Left lung (tissue), 14 donors: ENCODE measurements at places on chromosomes 7 and 10. TPM values are rescaled to one million over a fixed set of nuclear protein-coding genes. Genes with fewer than 3 reads are reported as not detected.

Gene FANK1
- 7.7 TPM for polyA plus RNA-seq

Gene BAIAP2L1
- polyA plus RNA-seq, result 16.6 TPM

Gene EIF4H
- 258 TPM for polyA plus RNA-seq

Gene VSTM2A
- polyA plus RNA-seq, result 0.24 TPM

Gene CXCL12
- polyA plus RNA-seq, result 192 TPM

DNA sequence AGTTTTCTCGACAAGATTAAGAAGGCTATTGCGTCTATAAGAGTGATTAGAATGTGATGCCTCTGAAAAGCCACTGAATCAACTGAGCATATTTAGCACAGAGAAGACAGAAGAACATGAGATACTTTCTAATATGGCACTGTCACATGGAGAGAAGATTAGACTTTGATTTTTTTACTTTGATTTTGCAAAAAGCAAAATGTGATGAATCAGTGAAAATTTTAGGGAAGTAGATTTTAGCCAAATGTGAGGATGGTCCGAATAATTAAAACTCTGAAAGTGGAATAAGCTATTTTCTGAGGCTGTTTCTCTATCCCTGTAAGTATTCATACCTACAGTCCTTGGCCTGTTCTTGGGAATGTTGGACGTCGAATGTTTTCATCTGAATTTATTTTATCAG lies 11.8 kb downstream of the MDFIC start:
- no peak for DNase-seq

GRCh38 chr10:49290607-49291006 lies 8.4 kb upstream of the C10orf71 start:
- no peak for DNase-seq

DNA sequence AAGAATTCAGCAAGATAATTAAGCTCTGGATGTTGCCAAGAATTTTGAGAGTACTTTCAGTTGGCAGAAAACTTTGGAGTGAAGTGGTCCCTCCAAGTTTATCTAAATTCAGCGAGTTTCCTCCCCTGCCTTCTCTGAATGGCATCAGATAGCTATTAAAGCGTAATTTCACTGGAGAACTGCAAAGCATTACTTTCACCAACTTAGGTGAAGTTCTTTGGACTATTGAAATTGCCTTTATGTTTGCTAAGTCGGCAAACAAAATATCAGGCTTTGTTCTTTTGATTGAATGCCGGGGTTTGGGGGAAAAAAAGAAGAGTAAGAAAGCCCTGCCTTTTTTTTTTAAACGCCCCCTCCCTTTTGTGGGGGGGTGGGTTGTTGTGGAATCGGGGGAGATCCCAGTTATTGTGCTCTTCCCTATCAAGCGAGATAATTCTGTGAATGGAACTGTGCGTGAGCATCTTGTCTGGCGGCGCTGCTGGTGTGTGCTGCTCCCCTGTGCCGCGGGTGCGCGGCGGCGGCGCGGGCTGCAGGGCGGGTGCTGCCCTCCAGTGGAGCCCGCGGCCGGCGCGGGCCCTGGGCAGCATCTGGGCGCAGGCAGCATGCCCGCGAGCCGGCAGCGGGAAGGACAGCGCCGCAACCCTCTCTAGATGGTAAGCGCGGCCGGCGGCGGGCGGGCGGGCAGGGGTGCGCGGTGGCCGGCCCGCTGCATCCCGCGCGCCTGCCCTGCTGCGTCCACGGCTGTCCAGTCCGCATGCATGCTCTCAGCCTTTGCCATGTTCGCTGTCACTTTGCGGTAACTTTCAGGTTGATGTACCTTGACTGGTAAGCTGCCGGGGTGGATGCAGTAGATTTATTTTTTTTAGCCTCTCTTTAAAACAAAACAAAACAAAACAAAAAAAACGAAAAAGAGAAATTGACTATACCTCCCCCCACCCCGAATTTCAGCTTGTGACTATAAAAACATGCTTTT lies 176.5 kb downstream of the TCF7L2 start:
- peak; percentile 69 for DNase-seq

DNA sequence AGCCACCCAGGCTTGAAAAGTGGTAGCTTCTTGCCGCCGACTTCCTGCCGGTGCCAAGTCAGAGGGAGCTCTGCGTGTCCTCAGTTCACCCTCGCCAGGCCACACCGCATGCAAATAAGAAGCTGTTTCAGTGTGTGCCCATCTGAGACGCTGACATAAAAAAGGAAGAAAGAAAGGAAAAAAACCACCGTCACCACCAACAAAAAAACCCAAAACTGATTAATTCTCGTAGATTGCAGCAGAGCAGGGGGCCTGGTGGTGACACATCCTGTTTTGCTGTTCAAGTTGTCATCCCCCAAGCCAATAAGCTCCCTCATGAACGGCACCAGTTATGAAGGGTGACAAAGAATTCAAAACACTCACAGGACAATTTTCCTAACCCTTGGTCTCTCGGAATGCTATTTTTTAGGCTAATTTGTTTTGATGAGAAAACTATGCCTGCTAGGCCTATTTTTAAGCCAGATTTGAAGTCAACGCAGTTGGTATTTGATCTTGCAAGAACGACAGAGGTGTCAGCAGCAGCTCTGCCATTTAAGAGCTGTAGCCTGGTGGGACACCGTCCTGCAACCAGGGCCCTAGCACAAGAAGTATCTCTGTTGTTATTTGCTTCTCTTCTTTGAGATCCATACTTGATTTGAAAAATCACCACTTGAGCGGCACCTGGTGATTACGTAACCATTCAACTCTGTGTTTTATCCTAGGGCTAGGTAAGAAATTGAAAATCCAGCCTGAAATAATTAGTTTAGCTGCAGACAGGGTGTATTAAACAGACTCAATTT lies 145.6 kb downstream of the PFKFB3 start:
- no peak for DNase-seq

DNA sequence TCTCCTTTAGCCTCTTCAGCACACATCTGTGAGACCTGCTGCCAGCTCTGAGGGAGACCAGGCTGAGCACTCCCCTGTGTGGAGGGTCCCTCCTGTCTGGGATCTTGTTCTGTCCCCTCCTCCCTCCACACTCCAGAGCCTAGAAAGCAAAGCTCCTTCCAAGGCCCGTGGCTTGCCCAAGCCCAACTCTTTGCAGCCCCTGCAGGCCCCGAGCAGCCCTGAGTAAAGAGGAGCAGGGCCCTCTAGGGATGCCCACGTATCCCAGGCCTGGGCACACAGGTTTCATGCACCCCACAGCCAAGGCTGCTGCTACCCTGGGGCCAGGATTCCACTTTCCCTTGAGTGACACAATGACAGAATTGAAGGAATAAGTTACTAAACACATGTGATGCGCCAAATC lies 24.0 kb downstream of the COBL start:
- DNase-seq, result no peak

- DNase-seq, result no peak
These were observed 278.1 kb downstream of the HTR7 start for GRCh38 chr10:90579602-90580242.

GRCh38 chr10:112991888-112992491 lies 41.9 kb downstream of the TCF7L2 start:
- DNase-seq, result no peak

- DNase-seq, result no peak
These were observed 1.9 kb downstream of the TMEM229A start for GRCh38 chr7:124030964-124031363.

DNA sequence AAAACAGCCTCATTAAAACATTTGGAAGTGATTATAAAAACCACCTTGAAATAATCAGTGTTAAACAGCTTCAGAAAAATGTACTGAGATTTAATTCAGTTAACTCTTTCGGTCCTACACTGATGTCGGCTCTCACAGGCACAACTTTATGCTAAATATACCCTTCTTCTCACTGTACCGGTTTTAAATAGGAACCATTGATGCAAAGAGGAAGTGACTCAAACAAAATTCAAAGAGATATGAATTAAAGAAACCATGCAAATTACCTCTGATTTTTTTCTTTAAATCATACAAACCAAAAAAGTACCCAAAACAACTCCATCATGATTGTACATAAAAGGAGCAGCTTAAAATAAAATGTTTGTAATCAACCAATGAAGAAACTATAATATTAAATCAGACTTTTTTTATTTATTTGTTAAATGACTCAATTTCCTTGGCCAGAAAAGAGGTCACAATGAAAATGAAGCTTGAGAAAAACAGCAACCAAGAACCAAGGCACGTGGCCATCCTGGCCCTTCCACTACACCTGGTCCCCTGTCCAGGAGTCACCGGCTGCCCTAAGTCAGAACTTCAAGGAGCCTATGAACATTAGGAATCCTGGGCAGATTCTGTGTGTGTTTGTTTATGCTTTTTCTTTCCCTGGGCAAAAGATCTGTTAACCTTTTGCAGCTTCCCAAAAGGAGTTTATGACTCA lies 73.0 kb upstream of the CABCOCO1 start:
- DNase-seq, result no peak

DNA sequence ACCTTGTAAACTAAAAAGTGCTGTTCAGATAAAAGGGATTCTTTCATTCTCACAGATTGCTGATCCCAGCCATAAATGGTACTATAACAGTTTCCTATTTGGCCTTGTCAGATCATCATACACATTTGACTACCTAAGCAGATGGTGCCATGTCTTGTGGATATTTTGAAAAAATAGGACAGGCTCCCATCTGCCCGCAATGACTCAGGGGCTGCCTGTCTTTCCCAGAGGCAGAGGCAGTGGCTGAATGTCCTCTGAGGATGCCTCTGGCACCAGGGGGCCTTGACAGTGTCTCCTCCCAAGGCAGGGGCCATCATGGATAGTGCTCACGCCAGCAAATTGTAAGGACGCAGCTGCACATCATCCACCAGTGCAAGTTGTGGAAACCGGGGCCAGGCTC lies 323.0 kb upstream of the PODXL start:
- no peak for DNase-seq
